Glomerular endothelial cell (primary cell): ENCODE measurements at places on chromosomes 3 and 15. TPM values are rescaled to one million over a fixed set of nuclear protein-coding genes. Genes with fewer than 3 reads are reported as not detected.

The ECT2 gene
- 23.0 and 27.4 TPM in 2 replicates for total RNA-seq

The ZBED2 gene
- total RNA-seq = 0.41 and 1.3 TPM in 2 replicates

The RYR3 gene
- 0.44 TPM in 1 of 2 replicates, not detected in the other for total RNA-seq

The C3orf49 gene
- not detected in 2 replicates for total RNA-seq

The LIPC gene
- total RNA-seq = 0.12 TPM in 1 of 2 replicates, not detected in the other

The TPRG1 gene
- 0.53 TPM in 1 of 2 replicates, not detected in the other for total RNA-seq

The PAK6 gene
- total RNA-seq = not detected in 2 replicates

The CCR9 gene
- total RNA-seq = not detected in 2 replicates

The CCRL2 gene
- total RNA-seq = 11.5 and 15.8 TPM in 2 replicates

The GOLGA8T gene
- 0.23 TPM in 1 of 2 replicates, not detected in the other for total RNA-seq

The GPR27 gene
- total RNA-seq = 0.19 TPM in 1 of 2 replicates, not detected in the other

The ALAS1 gene
- 69.8 and 72.6 TPM in 2 replicates for total RNA-seq

The HESX1 gene
- 0.58 and 1.0 TPM in 2 replicates for total RNA-seq

The BNIP2 gene
- total RNA-seq = 114 and 142 TPM in 2 replicates

The SNRK gene
- total RNA-seq = 137 and 183 TPM in 2 replicates

The PPIP5K1 gene
- 10.8 and 13.1 TPM in 2 replicates for total RNA-seq

The MELTF gene
- 5.7 and 6.2 TPM in 2 replicates for total RNA-seq

The LARP6 gene
- total RNA-seq = 18.4 and 48.9 TPM in 2 replicates

The SAMMSON gene
- not detected in 2 replicates for total RNA-seq

The NPAP1 gene
- total RNA-seq = not detected in 2 replicates

The ACKR2 gene
- total RNA-seq = 0.41 TPM in 1 of 2 replicates, not detected in the other

The FES gene
- total RNA-seq = 91.5 and 107 TPM in 2 replicates

The P2RY14 gene
- not detected in 2 replicates for total RNA-seq

The GATA2 gene
- total RNA-seq = 28.2 and 46.6 TPM in 2 replicates

The CDC25A gene
- 2.7 and 9.7 TPM in 2 replicates for total RNA-seq

The BTLA gene
- total RNA-seq = not detected in 2 replicates

The ZFYVE19 gene
- 25.7 and 26.0 TPM in 2 replicates for total RNA-seq

The ITIH4 gene
- 0.29 TPM in 1 of 2 replicates, not detected in the other for total RNA-seq

The CSPG4 gene
- 3.0 and 15.6 TPM in 2 replicates for total RNA-seq

The TM4SF18 gene
- total RNA-seq = 148 and 184 TPM in 2 replicates

The NR2E3 gene
- total RNA-seq = 0.10 and 0.41 TPM in 2 replicates

The GP9 gene
- not detected in 2 replicates for total RNA-seq

The PLCH1 gene
- total RNA-seq = 1.2 TPM in 1 of 2 replicates, not detected in the other

The TMEM45A gene
- total RNA-seq = 4.2 and 16.1 TPM in 2 replicates

The ANKDD1A gene
- 0.58 and 6.2 TPM in 2 replicates for total RNA-seq

The UPK1B gene
- total RNA-seq = 1.5 and 2.2 TPM in 2 replicates

The SERINC4 gene
- total RNA-seq = not detected in 2 replicates

The SLC9C1 gene
- total RNA-seq = not detected in 2 replicates

The GCNT3 gene
- 5.5 TPM in 1 of 2 replicates, not detected in the other for total RNA-seq

The GHRL gene
- not detected in 2 replicates for total RNA-seq

The GABRB3 gene
- 0.05 TPM in 1 of 2 replicates, not detected in the other for total RNA-seq

The FAM174B gene
- total RNA-seq = 17.7 and 51.1 TPM in 2 replicates

The HDC gene
- total RNA-seq = not detected in 2 replicates

The C2CD4A gene
- total RNA-seq = 0.05 and 1.1 TPM in 2 replicates

The CA12 gene
- 4.9 and 5.5 TPM in 2 replicates for total RNA-seq
